ENCODE measurements at places on chromosomes 5 and 9.

GRCh38 chr5:143207563-143208364, 195.7 kb downstream of the NR3C1 start:
- no peak for DNase-seq

GRCh38 chr5:61507232-61507631, 175.2 kb downstream of the ZSWIM6 start:
- no peak for DNase-seq

GRCh38 chr9:134136118-134136995, 475 bp downstream of the WDR5 start:
- no peak for DNase-seq

- no peak for DNase-seq
Observed at GRCh38 chr5:72352616-72353015, 32.4 kb downstream of the PTCD2 start.

- no peak for DNase-seq
Observed at GRCh38 chr9:129679537-129679936, 14.1 kb downstream of the PRRX2 start.

GRCh38 chr9:21585756-21586752, 103.9 kb upstream of the IFNE start:
- DNase-seq: no peak

DNA sequence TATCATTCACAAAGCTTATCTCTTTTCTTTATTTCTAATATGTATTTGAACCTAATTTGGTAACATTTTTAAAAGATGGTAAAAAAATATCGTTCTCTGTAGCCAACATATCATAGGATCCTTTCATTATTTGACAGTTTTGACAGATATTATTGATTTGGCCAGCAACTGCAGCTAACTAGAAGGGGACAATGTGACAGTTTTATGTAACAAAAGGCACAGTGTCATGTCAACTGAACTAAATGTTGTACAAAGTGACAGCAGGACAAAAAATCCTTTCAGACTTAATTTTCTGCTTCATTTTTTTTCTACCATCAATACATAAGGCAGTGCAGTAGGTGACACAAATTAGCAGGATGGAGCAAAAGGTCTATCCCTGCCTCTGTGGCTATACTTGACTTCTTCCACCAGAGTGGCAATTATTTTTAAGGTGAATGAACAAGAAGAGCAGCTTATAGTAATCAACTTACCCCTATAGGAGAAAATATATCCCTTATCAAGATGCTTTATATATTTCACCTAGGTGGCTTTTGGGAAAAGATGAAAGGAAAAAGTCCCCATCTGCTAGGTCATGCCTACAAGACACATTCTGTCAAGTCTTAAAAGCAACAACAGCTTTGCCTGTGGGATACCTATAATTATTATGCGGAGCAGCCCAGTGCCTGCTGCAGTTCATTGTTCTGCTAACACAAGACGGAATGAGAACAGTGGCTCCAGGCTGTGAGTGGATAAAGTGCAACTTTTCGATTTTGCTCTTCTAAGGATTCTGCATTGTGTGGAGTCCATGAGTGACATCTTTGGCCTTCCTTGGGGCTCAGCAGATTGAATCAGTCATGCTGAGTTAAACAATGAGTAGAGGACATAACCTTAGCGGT, 694.9 kb downstream of the ISL1 start:
- DNase-seq: no peak

- DNase-seq: no peak
Observed at GRCh38 chr5:178340187-178340586, 107.6 kb upstream of the PHYKPL start.

DNA sequence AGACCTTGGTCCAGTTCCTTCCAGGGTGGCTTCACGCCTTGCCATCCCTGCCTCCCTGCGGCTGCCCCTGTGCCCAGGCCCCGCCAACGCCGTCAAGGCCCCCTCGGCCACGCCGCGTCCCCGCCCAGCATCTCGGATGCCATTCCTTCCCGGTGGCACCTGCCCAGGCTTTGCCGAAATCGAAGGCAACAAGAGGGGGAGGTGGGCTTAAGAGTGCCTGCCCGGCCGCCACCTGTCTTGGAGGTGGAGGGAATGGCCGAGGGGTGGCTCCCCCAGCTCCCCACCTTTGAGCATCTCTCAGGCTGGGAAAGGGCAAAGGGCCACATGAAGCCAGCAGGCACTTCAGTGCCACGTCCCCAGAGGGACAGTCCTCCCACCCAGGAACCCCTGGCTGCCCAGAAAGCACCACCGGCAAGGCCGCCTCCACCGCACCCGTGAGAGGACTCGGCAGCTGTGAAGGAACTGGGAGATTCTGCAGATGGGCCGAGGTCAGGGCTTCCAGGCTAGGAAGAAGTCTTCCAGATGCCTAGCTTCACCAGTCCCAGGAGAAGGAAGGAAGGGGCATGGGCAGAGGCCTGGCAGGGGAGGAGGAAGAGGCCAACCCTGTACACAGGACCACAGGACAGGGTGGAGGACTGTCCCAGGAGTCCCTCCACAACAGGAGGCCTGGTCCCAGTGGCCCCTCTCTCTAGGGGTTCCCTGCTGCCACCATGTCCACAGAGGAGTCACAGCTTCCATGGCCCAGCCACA, 218.0 kb downstream of the FANCC start:
- DNase-seq: no peak

DNA sequence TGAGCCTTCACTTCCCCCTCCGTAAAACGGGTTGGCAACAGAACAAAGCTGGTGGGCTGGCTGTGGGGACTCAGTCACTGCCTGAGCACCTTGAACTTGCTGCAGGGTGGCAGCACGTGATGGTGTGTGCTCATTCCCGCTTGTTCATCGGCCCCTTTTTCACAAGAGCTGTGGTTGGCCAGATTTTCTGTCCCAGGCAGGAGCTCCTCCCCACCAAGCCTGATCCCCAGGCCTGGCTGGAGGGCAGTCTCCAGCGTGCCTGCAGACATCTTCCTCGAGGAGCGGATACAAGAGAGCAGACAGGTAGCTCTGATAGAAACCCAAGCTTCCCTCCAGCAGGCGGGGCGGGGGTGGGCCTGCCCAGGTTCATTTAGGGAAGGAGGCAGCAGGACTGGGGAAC, 61.9 kb upstream of the ORM1 start:
- DNase-seq: no peak

- DNase-seq: no peak
Observed at GRCh38 chr5:171816666-171817065, 31.0 kb downstream of the SMIM23 start.

- no peak for DNase-seq
Observed at GRCh38 chr5:127957183-127957582, 126.4 kb upstream of the SLC12A2 start.

- no peak for DNase-seq
Observed at GRCh38 chr9:106889061-106889590, 26.2 kb downstream of the ZNF462 start.

GRCh38 chr5:59709846-59710245, 183.7 kb downstream of the PDE4D start:
- no peak for DNase-seq

DNA sequence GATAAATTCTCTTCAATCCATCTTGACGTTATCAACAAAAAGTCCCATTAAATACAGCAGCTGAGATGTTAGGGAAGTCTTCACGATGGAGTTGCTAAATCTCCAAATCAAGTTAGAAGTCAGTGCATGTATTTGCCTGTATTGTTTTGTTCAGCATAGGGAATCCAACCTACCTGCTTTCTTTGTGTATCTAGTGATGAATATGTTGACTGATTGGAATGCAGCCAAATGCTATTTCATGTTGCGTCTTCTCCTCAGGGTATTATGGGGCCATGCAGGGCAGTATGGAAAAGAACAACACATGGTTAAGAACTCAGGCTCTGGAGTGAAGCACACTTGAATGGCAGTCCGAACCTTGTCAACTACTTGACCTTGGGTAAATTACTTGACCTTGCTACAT, 529.5 kb upstream of the ZNF462 start:
- DNase-seq: no peak

GRCh38 chr5:54415147-54415546, 40.4 kb upstream of the HSPB3 start:
- DNase-seq: no peak

DNA sequence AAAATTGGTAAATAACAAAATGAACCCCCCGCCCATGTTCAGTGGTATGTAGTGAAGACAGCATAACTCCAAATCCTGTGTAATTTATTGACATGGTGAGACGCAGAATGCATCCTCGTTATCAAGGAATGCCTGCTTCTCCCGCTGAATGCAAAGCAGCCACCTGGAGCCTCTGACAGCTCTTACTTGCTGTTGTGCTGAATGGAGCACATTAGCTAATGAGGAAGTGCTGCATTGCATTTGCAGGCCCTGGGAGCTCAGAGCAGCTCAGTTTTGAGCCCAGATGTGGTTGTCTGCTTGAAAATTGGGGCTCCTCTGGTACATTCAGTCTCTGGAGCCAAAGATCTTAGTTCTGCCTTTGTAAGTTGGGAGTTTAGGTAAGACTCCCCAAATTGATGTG, 28.9 kb downstream of the PLAC8L1 start:
- no peak for DNase-seq

GRCh38 chr9:118635416-118635815, 733.8 kb downstream of the BRINP1 start:
- DNase-seq: no peak

- no peak for DNase-seq
Observed at GRCh38 chr5:83577036-83577636, 105.6 kb downstream of the VCAN start.

DNA sequence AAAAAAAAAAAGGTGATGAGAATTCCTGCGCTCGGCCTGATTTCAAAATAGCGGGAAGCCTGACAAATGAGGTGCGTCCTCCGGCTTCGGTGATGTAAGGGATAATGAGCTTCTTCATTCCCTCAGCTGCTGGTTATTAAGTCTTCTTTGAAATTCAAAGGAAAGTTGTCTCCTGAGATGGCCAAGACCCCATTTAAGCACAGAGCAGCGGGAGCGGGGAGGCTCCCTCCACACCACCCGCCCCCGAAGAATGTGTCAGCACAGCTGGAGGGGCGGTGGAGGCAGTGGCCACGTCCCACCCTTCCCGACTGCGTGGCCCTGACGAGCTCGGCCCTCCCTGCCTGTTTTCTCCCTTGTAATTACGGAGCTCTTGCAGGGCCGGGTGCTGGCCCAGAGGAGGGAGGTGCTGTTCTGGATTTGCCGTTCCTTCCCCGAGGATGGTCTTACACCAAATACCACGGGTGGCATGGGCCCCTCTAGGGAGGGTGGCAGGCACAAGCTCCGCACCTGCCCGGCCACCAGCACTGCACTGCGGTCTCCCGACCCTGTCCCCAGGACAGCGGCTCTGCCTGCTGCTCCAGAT, 31.0 kb downstream of the SLC9A3 start:
- DNase-seq: no peak

DNA sequence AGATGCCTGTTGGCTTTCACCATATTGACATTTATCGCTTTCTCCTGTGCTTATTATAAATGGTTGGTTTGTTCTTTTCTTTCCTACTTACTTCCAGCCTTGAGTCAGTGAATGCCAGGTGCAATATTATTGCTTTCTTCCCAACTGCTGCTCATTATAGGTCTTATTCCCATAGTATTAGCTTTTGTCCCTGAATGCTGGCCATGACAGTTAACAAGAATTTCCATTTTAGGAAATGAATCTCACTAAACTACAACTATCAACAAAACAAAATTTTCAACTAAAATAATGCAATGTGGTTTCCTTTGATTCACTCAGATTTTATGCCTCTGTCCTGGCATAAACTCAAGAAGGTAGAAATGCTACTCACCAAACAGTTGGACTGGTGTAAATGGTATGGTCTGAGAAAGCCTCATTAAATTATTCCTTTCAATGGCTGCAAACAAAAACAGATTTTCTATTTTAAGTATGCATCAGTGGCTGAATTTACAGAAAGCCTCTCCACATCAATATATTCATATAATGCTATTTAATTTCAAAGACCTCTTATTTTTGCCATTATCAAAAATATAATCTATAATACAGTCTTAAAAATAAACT, 145.4 kb downstream of the TRPM6 start:
- DNase-seq: no peak

GRCh38 chr5:83914662-83915418, 194.2 kb upstream of the HAPLN1 start:
- no peak for DNase-seq

- DNase-seq: no peak
Observed at GRCh38 chr9:9389904-9390303, 1222.9 kb downstream of the PTPRD start.

GRCh38 chr9:115024925-115025535, 92.9 kb downstream of the TNC start:
- no peak for DNase-seq

DNA sequence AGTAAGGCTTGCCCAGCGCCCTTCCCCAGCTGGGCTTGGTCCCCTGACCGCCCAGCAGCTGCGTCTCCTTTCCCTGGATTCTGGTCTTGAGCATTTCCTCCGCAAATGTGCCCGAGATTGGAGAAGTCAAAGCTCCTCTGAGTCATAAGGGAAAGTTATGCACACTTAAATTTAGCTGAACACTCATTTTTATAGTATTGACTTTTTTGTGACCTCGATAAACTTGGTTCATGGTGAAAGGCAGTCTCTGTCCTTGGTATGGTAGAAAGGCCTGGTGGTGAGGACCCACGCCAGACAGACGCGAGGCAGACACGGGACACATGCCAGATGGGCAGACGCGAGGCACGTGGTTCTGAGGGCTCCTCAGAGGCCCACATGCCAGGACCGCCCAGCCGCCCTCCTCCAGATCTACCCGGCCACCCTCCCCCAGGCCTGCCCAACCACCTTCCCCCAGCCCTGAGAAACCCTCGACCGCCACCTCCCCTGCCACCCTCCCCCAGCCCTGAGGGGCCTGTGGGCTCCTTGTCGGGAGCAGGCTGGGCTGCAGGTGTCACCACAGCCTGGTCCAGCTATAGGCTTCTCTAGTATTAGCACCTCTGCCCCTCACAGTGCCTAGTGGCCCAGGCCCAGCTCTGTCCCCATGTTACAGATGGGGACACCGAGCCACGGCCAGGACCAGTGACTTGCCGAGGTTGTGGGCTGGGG, 60.9 kb upstream of the CACNA1B start:
- DNase-seq: no peak

GRCh38 chr5:93164690-93165089, 416.3 kb downstream of the NR2F1-AS1 start:
- no peak for DNase-seq

GRCh38 chr9:115540091-115540490, 422.1 kb upstream of the TNC start:
- no peak for DNase-seq

DNA sequence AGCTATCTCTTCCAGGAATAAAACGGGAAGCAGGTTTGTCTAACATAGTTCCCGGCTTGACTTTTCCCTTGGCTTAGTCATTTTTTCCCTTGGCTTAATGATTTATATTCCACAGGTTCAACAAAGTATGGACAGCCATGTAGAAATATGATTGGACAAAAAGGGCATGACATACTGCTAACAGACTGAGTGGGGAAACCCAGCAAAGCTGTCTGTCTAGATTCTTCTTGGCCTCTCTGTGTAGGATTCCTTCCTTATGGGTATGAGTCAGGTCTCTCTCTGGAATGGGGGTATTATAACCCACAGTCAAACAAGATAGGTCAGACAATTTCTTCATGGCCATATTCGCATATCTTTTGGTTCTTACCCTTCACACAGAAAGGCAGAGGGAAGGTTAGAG, 5.7 kb upstream of the MTAP start:
- no peak for DNase-seq

- DNase-seq: no peak
Observed at GRCh38 chr5:124580512-124580911, 165.9 kb downstream of the ZNF608 start.

Measured in stimulated activated CD4-positive, alpha-beta T cell treated with anti-CD3 and anti-CD28 coated beads, Interleukin-12 subunit alpha, Interleukin-12 subunit beta, amount 100 ng/mL, for 48 hours (primary cell).